CD4-positive, alpha-beta T cell treated with Interferon alpha-2 for 1 hour (primary cell): ENCODE measurements at places on chromosomes 11 and 22.

DNA sequence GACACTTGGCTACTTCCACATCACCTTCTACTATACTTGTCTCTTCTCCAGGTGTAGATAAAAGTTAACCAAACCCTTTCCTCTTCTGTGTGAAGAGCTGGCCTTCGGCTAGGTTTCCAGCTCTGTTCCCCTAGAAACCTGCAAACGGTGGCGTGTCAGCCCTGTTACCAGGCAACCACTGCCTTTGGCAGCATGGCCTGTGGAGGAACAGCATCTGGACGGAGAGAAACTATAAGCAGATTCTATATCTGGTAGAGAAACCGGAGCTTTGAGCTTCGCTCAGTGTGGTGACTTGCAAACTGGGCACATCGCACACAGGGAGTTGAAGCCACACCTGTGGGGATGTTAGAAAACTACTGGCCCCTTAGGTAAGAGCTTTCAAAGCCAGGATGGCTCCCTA lies 35.9 kb downstream of the ARAP1 start:
- DNase-seq = no peak

DNA sequence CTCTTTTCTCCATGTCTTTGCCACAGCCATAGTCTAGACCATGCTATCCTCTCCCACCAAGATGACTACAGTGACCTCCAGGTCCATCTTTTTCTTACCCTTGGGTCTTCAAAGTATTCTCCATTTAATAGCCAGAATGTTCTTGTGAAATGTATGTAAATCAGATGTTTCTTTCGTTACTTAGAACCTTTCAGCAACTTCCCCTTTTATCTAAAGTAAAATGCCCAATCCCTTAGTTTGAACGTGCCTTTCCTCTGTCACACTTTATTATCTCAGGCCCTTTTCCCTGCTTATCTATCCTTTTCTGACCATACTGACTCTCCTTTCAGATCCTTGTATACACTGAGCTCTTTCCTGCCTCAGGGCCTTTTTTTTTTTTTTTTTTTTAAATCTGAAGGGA lies 17.9 kb downstream of the RBM4B start:
- DNase-seq = no peak

GRCh38 chr11:46159680-46160079 lies 38.4 kb upstream of the PHF21A start:
- no peak for DNase-seq

GRCh38 chr11:28223577-28223976 lies 115.4 kb downstream of the METTL15 start:
- DNase-seq = no peak

- no peak for DNase-seq
Observed at GRCh38 chr11:60592601-60593000, 77.4 kb downstream of the MS4A13 start.

DNA sequence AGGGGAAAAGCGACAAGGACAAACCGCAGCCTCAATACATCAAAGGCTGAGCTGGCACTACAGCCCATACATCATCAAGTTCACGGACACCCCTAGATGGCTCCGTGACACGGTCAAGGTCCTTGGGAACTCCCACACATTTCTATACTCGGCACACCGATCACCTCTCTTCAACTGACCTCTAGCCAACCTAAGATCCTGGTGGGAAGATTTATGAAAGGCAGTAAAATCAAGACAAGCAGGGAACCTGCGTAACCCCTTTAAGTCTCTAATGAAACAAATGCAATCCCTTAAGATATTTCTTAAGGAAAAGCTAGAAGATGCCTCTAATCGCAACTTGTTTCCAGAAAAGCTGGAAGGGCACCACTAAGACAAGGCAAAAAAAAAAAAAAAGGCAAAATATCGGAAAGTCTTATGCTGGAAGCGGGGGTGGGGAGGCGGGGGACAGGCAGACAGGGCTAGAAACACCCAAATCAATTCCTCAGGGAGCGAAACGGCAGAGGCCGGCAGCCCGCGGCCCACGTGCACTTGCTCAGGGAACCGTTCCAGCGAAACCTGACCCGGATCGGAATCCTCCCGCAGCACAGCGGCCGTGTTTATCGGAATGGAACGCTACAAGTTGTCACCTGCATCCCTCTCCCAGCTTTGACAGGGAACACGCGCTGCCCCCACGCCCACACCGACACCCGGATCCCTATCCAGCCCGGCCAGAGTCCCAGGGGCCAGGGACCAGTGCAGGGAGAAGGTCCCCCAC lies 1.4 kb downstream of the ARHGAP20 start:
- DNase-seq = no peak

DNA sequence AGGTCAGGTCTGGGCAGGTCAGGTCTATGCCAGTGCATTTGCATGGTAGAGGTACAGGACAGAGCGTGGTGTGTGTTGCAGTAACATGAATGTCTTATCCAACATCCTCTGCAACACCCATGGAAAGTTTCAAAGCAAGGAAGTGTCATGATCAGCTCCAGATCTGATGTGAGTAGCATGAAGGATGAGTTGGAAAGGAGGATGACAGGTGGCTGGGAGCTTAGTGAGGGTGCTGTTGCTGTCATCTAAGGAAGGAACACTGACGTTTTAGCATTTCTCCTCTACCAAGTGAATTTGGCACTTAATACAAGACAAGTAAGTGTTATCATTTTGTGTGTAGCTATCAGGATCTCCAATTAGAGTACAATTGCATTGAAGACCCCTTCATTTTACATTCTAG lies 65.1 kb downstream of the GRK3 start:
- DNase-seq = no peak

DNA sequence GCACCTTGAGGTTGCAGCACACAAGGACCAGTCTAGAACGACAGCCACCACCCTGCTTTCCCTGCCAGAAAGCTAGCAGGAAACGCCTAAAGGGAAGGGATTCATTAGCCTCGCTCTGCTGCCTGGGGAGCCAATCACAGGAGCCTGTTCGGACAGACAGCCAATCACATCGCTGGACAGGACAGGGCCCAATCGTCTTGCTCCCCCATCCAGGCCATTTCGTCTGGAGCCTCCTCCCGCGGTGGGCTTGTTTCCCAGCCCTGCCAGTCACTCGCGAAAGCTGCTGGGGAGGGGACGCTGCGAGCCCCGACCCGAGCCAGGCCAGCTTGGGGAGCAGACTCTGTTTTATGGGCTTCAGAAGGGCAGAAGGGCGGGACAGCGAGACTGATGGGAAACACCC lies 79.8 kb upstream of the NCAM1 start:
- DNase-seq = no peak

GRCh38 chr11:72932132-72932570 lies 117.9 kb downstream of the ATG16L2 start:
- no peak for DNase-seq

DNA sequence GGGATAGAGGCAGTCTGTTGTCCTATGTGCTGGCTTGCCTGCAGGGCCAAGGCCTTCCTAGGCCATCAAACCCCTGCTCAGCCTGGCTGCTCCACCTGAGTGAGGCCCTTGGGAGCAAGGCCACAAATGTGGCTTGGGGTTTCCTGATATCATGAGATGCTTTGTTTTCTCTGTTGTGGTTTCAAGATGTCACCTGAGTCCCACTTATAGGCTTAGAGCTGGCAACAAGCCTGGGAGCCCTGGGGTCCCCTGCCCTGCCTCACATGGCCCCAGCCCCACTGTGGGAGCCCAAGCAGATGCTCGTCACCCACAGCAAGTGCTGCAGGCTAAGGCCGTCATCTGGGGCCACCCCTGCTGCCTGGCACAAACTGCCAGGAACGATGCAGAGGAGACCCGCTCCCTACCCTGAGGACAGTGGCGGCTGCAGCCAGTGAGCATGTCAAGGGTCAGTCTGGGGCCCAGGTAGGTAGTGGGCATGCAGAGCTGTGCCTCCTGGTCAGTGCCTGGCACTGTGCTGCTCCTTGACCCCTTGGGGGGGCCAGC lies 75.4 kb upstream of the KCNQ1OT1 start:
- DNase-seq = no peak

GRCh38 chr11:13608656-13609055 lies 59.8 kb upstream of the FAR1 start:
- DNase-seq = no peak

GRCh38 chr11:70843906-70844305 lies 408.5 kb downstream of the SHANK2 start:
- DNase-seq = no peak

DNA sequence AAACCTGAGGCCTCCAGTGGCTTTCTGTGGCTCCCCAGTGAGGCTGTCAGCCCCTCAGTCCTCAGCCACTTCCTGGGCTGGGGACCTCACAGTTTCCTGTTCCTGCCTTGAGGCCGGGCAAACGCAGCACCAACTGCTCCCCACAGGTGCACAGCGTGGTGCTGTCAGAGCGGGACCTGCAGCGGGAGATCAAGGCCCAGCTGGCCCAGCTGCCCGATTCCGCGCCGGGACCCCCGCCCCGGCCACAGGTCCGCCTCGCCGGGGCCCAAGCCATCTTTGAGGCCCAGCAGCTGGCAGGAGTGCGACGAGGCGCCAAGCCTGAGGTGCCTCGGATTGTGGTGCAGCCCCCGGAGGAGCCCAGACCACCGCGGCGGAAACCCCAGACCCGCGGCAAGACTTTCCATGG lies 5.4 kb downstream of the TBC1D10C start:
- DNase-seq = peak; percentile 84

- no peak for DNase-seq
Observed at GRCh38 chr22:42188808-42189447, 58.3 kb upstream of the CYP2D6 start.
